ENCODE measurements at places on chromosomes 1 and 21.

DNA sequence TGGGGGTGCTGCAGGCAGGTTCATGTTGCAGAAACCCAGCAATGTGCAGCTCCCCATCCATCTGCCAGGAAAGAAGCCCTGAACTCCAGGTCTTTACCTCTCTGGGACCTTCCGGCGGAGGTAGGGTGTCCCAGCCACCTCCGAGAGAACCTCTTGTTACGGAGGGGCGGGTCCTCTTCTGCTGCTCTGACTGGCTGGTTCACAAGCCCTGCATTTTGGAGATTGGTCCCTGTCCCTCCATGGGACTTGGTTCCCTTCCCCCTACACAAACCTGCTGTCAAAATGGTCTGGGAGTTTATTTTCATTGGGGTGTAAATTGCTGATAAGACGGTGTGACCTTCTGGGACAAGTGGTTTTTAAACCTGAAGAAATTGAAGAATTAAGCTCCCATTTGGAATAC is 8.0 kb upstream of the CELSR2 start:
- DNase-seq = no peak

GRCh38 chr1:178537382-178538090 is 24.6 kb downstream of the TEX35 start:
- no peak for DNase-seq

DNA sequence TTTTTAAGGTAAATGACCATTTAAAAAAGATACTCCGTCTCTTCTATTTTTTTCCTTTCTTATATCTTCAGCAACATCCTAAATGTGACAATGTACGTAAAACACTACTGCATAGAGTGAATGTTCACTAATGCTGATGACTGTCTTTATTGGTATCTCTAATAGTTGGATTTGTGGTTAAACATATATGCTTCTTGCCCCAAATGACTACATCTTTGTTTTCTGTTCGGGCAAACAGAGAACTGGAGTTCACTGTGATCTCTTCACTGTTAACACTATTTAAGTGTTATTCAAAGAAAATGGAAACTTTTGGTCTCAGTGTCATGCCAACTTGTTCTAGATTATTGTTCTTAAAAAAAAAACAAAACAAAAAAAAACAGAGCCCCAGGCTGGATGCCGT is 109.4 kb downstream of the KIF26B start:
- no peak for DNase-seq

GRCh38 chr1:112743174-112744008 is 28.3 kb upstream of the PPM1J start:
- DNase-seq = no peak

- no peak for DNase-seq
These were observed 67.7 kb downstream of the BCAR3 start for GRCh38 chr1:93613898-93614297.

GRCh38 chr1:15155888-15156741 is 2.6 kb downstream of the TMEM51 start:
- DNase-seq = no peak

DNA sequence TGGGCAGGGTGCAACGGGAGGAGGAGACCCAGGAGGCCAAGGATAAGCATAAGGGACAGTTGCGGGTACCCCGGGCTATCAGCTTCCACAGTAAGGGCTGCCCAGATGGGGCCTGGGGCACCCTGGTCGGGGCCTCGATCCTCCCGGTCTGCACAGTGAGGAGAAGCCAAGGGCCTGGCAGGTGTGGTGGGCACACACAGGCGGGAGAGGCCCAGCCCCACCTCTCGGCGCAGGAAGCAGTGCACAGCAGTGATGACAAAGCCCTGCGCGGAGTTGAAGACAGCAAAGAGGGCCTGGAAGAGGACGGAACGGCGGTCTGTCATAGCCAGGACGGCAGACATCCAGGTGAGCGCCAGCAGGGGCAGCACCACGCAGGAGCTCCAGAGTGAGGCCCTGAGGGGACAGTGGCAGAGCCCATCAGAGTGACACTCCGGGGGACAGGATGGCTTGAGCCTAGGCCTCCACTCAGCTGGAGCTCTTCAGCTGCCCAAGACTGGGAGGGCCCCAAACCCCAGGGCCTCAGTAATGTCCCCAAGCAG is 29.0 kb upstream of the COL16A1 start:
- no peak for DNase-seq

GRCh38 chr1:14118691-14119485 is 418.9 kb downstream of the PRDM2 start:
- no peak for DNase-seq

- DNase-seq = no peak
These were observed 801 bp downstream of the RPS6KC1 start for GRCh38 chr1:213051881-213052202.

DNA sequence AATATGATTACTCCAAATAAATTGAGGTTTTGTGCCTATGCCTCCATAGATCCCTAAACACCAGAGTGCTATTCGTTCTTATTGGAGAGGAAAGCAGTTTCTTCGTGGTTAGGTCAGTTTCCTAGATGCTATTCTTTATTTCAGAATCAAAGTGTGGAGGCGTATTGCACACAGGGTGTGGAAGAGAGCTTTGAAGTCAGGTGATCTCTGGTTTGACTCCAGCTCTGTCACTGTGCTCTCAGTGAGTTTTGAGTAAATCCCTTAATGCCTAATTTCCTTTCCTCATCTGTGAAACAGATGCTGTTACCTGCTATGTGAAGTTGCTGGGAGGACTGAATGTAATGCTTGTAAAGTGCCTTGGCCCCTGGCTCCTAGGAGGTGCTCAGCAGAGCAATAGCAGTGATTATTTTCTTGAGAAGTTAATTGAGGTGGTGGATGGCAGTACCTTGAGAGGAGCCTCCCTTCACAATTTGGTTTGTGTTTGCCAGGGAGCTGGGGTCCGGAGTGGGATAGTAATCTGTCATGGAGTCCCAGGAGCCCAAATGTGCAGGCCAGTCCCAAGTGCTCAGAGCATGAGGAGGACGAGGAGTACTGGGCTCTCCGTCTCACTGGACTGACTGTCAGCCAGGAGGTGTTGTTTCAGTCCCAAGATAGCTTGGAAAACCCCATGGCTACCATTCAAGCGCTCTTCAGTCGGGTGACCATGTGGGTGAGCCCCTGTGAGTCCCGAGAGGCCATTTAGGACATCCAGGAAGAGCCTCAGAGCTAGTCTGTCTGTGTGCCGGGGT is 14.9 kb downstream of the NTPCR start:
- DNase-seq = no peak

GRCh38 chr1:55375617-55376258 is 160.6 kb upstream of the USP24 start:
- no peak for DNase-seq

DNA sequence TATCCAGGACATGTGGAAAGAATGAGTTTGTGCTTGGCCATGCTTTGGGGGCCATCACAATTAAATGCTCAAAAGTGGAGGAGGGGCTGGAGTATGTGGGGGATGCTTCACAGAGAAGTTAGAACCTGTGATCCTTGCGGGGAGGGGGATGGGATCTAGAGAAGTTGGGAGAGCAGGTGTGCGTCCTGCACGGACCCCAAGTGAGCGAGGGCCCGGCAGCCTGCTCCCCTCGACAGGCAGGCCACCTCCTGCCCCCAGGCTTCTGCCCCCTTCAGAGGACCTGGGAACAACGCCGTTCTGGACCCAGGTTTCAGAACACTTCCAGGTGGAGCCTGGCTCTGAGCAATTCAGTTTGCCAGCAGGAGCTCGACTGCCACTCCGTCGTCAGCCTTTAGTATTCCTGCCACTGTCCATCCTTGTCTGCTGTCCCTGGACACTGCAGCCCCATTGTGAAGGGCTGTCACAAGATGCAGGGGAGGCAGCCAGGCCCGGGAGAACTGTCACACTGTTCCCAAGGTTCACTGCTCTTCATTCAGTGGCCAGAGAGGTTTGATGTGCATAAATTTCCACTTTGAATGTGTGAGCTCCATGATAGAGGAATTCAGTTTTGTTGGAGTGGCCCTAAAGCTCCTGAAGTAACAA is 112.2 kb downstream of the DHRS3 start:
- DNase-seq = no peak

DNA sequence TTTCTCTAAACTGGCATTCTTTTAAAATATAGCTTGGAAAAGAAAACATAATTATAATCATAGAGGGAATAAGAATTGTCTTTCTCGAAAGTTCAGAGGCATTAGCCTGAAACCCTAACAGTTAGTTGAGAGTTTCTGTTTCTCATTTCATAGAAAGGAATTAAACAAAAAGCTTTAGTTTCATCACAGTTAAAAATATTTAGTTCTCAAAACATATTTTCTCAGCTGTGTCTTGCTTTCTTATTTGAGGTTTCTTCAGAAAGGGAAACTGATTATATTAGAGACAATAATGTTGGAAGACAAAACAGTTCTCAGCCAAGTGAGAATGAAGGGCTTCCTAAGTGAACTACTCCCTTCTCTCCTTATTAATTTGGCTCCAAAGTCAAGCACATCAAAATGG is 75.4 kb upstream of the C1orf105 start:
- no peak for DNase-seq

- DNase-seq = no peak
These were observed 606.1 kb upstream of the USP24 start for GRCh38 chr1:55821234-55821633.
